ENCODE measurements at places on chromosomes 2 and 18.

DNA sequence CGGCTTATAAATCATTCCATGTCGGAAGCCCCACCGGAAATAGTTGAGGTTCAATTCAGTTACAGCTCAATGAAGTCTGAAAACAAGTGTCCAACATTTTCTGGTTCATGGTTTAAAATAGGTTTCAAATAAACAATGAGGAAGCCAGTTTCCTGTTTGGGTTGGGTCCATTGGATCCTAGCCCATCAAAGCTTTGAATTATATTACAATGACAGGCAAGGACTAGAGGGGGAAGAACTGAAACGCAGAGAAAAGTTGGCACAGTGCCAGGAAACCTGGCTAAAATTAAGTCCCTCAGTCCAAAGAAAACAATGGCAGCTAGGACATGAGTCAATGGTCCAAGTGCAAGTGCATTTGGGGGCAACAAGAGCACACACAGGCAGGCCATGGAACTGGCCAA lies 32.0 kb downstream of the SLC14A1 start:
- DNase-seq: no peak

DNA sequence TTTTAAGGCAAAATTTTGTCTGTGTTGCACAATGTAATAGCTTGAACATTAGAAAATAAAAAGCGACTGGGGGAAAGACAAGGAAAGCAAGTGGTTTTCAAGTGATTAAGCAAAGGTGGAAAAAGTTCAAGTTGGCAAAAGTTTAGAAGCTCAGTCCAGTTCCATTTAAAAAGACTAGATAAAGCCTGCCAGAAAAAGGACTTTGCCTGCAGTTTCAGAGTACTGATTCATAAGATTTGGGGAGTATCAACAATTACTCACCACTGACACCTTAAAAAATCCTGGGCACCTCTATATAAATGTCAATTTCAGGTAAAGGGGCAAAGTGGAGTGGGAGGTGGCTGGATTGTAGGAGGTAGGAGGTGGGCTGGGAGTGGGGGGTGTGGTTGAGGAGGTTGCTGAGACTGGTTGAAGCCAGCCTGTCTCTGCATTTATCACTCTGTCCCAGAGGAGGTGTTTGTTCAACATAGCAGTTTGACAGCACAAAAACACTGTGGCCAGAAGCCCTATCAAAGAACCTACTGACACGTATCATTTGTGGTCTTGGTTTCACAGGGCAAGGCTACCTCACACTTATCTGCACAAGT lies 14.6 kb downstream of the ZEB2 start:
- no peak for DNase-seq

DNA sequence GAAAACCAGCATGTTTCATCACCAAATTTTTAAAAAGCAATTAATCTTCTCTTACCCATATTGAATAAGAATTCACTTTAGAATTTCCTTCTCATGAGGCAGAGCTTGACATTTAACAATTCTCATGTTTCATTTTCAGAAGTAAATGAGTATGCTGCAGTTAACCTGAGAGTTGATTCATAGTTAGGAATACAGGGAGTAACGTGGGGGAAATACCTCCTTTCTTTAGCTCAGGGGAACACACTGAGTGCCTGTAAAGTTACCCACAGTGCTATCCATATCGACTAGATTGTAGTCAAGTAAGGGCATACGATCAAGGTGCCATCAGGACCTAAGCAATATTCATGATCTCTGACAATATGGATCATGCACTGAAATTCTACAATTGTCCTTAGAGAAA lies 38.9 kb upstream of the ATIC start:
- no peak for DNase-seq

DNA sequence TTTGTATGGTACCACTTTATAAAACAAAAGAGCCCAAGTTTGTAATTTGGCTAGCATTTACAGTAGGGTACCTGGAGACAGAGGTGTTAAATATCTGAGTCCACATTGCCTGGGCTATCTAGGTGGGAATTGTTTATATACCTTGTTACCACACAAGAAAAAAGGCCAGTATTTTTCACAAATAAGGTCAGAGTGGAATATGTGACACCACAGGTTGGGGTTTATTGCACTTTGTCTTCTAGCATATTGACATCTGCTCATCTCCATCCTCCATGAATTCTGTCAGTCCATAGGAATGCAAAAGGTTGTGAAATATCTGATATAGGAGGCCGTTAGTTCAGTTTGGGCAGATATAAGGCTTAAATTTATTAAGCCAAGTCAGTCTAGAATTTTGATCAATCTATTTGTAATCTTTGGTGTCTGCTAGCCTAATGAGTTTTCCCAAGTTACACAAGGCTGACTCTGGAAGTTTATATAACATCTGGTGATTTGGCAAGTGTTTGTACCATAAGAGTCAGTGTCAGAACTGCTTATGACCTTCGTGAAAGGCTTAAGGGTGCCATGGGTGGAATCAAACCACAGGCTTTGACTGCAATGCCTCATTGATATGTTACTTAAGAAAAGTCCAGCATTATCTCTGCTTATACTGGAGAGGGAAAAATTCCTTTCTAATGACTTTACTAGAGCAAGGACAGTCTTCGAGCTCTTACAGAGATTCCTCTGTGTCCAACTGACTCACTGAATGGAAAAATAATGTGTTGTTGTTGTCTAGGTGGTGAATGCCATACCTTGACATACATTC lies 11.3 kb upstream of the DPP4 start:
- DNase-seq: no peak

GRCh38 chr2:18262601-18263000 lies 297.9 kb downstream of the RDH14 start:
- no peak for DNase-seq

GRCh38 chr2:220856486-220856885 lies 715.6 kb downstream of the EPHA4 start:
- no peak for DNase-seq

DNA sequence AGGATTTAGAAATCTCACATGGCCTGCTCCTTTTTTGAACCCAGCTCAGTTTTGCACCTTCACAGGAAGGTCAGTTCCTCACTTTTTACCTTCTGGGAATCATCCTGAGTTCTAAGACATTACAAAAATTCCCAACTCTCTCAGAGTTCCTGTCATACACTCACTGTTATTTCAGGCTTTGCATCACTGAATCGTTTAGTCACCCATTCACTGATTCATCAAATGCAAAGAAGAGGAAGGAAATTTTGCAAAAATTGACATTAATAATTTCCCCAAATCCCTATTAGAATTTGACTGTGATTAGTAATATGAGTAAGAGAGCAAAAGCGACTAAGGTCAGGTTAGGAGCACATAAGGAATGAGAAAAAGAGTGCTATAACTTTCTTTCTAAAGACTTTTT lies 197.5 kb downstream of the PDE1A start:
- DNase-seq: no peak

GRCh38 chr2:163771596-163771995 lies 35.8 kb upstream of the FIGN start:
- DNase-seq: no peak

DNA sequence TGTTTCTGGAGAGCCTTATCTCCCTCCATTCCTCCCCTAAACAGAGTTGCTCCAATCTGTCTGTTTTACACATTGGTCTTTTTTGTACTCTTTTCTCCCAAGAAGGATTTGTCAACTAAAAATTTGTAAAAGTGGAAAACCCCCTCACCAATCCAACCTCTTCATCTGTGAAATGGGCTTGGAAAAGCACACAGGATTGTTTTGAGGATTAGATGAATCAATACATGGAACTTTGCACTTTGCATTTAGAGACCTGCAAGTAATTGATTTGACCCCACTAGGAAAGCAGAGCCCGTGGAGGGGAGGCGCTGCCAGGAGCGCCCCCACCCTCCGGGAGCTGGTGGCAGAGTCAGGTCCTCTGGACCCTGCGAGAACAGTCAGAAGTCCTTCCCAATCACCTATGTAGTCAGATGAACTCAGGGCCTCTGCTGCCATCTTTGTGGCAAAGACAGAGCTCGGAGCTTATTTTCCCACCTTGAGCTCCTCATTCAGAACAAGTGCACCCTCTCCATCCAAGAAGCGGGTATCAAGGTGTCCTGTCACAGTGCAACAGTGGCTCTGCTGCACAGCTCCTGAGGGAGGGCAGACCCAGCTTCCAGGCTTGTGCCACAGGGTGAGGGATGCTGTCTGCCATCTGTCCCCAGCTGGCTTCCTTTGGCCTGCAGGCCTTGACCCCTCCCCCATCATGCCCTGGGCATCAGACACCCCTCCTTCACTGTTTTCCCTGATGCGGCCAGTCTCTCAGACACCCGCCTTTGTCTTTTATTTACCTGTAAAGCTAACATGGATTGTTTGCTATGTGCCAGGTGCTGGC lies 1.7 kb upstream of the TMEM185B start:
- no peak for DNase-seq

- no peak for DNase-seq
Observed at GRCh38 chr18:78625847-78626246, 353.8 kb upstream of the SALL3 start.

DNA sequence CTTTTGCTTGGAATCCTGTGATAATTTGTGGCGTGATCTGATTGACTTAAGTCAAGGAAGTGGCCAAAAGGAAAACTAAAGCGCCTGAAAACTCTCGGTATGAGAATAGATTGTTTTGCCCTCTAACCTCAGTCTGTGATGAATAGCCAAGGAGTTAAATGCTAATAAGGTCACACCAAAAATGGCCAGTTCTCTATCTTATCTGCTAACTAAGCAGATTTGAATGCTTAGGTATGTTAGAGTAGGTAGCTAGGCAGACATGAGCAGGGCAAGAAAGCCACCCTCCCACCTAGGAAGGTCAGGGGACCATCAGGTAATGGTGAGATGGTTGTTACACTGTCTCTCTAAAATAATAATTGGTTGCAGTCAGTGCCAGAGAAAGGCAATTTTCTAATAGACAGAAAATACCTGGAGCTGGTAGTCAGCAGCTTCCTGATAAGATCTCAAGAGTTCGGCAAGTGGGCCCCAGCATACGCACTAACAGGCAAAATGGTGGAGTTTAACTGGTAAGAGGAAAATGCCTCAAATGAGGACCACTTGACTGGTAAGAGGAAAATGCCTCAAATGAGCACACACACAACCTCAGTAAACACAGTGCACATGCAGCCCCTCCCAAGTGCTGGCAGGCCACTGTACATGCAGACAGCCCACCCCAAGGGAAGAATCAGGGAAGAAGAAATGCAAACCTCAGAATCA lies 468.4 kb downstream of the MBD2 start:
- DNase-seq: no peak

DNA sequence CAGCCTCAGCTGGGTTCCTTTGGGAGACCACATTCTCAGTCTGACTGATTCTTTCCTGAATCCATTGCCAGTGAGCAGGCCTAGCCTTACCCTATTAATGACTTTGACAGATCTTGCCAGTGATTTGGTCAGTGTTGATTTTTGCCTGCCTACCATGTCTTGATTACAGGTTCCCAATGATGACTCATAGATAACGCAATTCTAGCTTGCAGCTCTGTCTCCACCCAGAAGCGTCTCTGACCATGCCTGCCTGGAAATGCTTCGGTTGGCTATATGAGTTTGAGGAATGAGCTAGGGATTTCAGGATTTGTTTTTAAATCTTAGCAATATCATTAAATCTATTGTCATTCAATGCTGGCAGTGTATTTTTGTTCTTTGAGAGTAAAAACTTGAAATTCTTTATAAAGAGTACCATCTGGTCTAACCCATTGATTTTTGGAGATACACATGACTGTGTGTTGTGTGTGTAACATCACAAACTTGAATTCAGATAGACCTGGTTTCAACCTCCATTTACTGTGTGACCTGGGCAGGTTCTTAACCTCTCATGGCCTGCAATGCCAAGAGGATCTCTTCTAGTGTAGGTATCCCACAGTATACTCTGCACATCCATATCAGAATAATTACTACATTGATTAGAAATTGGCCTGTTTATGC lies 57.0 kb downstream of the CCDC150 start:
- no peak for DNase-seq
